CD4-positive, alpha-beta T cell treated with Interleukin-2 at 100 ng/mL for 4 hours (primary cell): ENCODE measurements at places on chromosomes 13 and 19.

DNA sequence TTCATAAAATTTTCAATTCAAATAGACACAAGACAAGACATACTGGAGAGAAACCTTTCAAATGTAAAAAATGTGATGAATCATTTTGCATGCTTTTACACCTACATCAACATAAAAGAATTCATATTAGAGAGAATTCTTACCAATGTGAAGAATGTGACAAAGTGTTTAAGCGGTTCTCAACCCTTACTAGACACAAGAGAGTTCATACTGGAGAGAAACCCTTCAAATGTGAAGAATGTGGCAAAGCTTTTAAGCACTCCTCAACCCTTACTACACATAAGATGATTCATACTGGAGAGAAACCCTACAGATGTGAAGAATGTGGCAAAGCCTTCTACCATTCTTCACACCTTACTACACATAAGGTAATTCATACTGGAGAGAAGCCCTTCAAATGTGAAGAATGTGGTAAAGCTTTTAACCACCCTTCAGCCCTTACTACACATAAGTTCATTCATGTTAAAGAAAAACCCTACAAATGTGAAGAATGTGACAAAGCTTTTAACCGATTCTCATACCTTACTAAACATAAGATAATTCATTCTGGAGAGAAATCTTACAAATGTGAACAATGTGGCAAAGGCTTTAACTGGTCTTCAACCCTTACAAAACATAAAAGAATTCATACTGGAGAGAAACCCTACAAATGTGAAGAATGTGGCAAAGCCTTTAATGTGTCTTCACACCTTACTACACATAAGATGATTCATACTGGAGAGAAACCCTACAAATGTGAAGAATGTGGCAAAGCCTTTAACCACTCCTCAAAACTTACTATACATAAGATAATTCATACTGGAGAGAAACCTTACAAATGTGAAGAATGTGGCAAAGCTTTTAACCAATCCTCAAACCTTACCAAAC, 24.6 kb upstream of the ZNF431 start:
- no peak for DNase-seq

DNA sequence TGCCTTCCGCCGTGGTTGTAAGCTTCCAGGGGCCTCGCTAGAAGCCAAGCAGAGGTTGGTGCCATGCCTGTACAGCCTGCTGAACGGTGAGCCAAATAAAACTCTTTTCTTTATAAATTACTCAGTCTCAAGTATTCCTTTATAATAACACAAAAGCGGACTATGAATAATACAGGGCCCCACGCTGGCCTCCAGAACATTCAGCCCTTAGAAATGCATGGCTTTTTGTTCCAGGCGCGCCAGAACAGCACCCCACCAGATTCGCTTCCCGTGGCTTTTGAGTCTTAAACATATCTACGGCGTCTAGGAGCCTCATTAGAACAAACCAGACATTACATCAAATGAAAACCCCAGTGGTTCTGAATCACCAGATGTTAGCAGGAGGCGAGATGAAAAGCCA, 75.1 kb downstream of the SLC15A1 start:
- no peak for DNase-seq

DNA sequence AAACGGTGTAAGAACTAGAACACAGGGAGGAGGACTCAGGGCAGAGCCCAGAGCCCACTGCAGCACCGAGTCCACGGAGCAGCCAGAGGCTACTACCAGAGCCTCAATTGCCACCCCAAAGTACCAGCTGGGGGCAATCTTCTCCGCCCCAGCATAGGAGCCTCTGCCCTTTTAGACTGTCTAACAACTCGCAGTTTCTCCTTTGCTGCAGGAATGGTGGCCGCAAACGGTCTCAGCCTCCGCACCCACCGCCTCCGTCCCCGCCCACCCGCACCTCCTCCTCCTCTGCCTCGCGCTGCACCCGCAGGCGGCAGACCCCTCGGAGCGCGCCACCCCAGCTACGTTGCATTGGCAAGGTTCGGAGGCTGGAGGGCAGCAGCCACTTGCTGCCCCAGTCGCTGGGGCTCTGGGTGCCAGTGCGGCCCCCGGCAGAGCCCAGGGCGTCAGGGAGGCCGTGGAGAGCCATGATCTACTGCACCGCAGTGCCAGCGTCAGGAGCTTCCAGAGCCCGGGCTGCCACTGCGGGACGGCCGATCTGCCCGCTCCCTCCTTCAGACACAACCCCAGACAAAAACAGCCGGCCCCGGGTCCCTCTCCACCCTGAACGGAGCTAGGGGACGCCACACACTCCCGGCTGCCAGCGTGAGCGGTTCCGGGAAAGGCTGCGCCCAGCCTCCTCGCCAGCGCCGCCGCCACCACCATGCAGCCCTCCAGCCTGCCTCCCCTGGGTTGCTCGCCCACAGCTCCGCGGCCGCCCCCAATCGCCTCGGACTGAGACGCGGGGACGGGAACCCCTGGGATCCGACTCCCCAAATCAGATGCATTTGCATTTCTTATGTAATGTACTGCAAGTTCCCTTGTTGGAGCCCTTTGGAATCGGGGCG, 1.8 kb downstream of the FGF14 start:
- DNase-seq, result no peak

GRCh38 chr13:61700181-61700580, 284.5 kb upstream of the PCDH20 start:
- no peak for DNase-seq

GRCh38 chr13:29587645-29588044, 7.8 kb downstream of the SLC7A1 start:
- DNase-seq, result no peak

DNA sequence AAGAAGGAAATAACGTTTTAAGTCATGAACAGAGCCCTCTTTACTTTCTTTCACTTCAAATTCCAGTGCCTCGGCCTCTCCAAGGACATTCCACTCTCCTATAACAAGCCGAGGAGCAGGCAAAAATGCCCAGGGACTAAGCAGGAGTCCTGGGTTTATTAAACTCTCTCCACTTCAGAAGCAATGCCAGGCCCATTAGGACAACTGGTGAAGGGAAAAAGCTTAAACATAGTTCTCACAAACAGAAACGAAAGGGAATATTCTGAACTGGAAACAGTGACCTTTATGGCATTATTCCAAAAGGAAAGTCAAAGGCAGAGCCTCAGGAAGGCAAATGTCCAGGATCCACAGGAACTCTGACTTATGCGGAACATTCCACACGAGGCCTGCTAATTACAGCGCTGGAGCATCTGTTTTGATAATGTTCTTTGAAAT, 30.9 kb upstream of the MED4 start:
- DNase-seq, result no peak

GRCh38 chr13:51612867-51613266, 28.6 kb downstream of the WDFY2 start:
- no peak for DNase-seq

- peak; percentile 30 for DNase-seq
Measured at GRCh38 chr19:10086591-10087192, 575 bp downstream of the SHFL start.

DNA sequence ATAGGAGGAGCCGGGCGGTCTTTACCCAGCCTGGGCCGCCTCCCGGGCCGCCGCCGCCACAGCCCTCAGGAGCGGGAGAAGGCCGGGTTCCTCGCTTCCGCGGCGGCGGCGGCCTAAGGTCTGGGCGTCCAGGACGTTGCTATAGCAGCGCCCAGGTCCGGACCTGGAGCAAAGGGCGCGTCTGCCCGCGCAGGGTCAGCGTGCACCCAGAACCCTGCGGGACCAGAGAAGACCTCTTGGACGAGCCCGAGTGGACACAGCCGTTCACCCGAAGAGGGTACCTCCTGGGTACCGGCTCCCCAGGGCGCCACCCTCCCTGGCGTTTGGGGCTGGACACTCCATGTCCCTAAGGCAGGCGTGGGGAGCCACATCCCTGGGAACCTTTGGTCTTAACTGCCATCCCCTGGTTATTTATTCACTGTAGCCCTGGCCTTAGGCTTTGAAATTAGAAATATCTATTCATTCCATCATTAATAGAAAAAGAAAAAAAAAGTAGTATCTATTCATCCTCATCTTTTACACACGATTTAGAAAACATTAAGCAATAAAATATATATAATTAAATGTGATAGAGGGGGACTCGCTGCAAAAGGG, 2.4 kb downstream of the DZIP1 start:
- no peak for DNase-seq

- no peak for DNase-seq
Measured at GRCh38 chr13:112346173-112346898, 29.8 kb upstream of the SPACA7 start.

GRCh38 chr19:17659996-17660395, 28.2 kb downstream of the UNC13A start:
- no peak for DNase-seq

GRCh38 chr13:45398877-45399276, 19.3 kb downstream of the SLC25A30 start:
- peak; percentile 70 for DNase-seq

DNA sequence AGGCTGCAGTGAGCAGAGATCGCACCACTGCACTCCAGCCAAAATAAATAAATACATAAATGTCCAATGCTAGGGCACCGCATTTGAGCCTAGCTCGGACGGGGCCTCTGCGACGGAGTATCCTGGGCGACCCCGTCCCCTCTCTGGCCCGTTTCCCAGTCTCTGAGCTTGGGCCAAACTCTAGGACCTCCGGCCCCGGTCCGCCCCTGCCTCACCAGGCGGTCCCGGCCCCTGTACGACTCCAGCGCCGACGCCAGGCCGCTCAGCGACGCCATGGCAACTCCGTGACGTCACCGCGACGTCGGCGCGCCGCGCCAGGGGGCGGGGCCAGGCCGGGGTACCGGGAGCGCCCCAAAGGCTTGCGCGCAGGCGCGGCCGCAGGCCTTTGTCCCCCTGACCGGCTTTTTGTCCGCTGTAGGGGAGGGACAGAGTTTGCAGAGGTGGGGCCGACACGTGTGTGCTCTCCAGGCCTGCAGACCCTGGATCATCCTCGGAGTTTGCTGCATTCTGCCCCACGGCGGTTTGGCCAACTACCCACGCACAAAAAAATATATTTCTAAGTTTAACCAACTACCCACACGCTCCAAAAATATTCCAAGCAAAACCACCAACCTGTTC, at the start of gene PEX11G:
TSS of gene PEX11G (minus strand) at position 300 of the 618 bp plus-strand sequence. CDS start at position 275, 25 bp downstream.
- peak; percentile 88 for DNase-seq

DNA sequence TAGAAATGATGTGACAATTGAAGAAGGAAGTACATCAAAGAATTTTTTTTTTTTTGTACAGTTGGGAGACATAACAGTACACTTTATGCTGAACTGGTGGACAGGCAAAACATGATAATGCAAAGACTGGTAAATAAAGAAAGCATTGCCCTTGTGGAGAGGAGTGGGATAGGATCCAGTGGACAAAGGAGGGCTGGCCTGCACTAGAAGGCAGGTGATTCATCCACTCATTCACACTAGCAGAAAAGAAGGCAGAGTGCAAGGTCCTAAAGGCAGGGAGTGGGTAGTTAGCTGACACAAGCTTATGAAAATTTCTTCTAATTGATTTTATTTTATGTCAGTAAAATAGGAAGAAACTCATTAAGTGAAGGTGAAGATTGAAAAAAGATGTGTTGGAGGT, 17.6 kb upstream of the NALCN start:
- no peak for DNase-seq

GRCh38 chr19:327291-328024, 17.1 kb downstream of the MIER2 start:
- DNase-seq, result no peak

GRCh38 chr19:42193706-42194105, 23.8 kb downstream of the DEDD2 start:
- DNase-seq, result no peak

DNA sequence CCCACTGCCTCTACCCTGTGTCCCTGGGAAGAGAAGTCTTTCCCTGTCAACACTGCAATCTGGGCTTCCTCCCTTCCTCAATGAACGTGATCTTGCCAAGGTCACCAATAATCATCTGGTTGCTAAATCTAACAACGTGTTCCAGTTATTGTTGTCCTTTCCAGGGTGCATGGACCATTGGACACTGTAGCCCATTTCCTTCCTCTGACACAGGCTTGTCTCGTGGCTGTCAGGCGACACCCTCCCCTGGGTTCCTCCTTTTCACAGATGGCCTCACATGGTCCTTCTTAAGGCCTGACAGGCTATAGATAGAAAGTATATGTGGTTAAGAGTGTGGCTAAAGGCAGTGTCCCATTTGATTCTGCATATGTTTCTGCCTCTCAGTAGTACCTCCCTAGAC, 67.7 kb upstream of the STARD13 start:
- no peak for DNase-seq

DNA sequence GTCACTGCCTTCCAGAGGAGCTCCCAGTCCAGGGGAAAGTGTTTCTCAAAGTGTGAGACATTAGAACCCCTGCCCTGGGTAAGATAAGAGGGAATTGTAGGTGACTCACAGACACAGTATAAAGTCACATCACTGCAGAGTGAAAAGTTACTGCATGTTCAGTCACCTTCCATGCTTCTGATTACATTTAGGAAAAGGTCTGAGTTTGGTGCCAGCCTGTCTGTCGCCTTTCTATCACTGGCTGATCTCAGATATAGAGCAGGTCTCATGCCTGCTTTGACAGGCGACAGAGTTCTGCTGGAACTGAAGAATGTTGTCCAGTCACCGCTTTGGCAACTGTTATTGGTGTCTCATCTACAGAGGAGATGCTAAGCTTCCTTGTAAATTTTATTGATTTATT, 1078.6 kb downstream of the UQCRFS1 start:
- no peak for DNase-seq
